ENCODE measurements at places on chromosomes 11 and 22. TPM values are rescaled to one million over a fixed set of nuclear protein-coding genes. Genes with fewer than 3 reads are reported as not detected.

GRCh38 chr11:126322996-126323395 lies 19.1 kb downstream of the DCPS start:
- DNase-seq, result no peak

DNA sequence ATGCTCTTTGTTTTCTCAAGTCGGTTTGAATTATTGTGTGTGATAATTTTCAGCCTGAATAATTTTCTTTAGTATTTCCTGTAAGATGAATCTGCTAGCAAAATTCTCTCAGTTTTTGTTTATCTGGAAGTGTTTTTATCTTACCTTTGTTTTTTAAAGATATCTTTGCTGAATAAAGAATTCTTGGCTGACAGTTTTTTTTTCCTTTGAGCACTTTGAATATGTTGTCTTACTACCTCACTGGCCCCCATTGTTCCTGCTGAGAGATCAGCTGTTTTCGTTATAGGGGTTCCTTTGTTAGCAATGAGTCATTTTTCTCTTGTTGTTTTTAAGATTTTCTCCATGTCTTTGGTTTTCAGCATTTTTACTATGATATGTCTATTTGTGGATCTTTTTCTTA lies 63.0 kb downstream of the HORMAD2 start:
- DNase-seq, result no peak

GRCh38 chr22:38186429-38186828 lies 4.8 kb upstream of the PLA2G6 start:
- no peak for DNase-seq

DNA sequence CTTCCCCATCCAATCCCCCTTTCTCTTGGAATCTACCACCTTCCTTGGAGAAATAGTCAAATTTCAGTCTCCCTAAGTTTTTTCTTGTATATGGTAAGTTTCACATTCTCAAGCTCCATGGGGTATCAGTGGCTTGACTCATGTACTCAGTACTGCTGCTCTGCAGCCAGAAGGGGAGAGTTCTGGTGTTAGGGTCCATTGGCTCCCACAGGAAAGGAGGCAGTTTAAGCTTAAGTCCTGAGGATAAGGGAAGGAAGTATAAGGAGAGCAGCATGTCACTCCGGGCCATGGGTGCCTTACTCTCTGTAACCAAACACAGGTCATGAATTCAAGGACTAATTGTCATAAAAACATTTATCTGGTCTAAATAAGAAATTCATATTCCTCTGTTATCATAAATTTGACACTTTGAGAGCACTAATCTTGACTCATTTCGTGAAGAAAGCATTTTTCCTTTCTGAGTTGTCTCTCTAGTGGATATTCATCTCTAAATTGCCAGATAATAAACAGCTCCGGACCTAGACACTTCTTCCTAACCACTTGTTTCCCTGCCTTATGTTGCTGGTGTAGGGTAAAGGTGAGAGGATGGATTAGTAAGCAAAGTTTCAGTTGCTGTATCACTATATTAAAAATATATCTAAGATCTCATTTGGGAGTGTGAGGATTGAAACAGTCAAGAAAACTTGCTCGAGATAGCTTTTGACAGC lies 20.1 kb upstream of the SORL1 start:
- DNase-seq, result no peak

- no peak for DNase-seq
Measured at GRCh38 chr11:118715837-118716260, 36.4 kb upstream of the TREH start.

The APOBEC3H gene
- 0.39 TPM for total RNA-seq

The POU2AF3 gene
- total RNA-seq, result not detected

- DNase-seq, result no peak
Measured at GRCh38 chr11:1937616-1938342, 9.4 kb upstream of the MRPL23 start.
